ENCODE measurements at places on chromosomes 16 and 17.

DNA sequence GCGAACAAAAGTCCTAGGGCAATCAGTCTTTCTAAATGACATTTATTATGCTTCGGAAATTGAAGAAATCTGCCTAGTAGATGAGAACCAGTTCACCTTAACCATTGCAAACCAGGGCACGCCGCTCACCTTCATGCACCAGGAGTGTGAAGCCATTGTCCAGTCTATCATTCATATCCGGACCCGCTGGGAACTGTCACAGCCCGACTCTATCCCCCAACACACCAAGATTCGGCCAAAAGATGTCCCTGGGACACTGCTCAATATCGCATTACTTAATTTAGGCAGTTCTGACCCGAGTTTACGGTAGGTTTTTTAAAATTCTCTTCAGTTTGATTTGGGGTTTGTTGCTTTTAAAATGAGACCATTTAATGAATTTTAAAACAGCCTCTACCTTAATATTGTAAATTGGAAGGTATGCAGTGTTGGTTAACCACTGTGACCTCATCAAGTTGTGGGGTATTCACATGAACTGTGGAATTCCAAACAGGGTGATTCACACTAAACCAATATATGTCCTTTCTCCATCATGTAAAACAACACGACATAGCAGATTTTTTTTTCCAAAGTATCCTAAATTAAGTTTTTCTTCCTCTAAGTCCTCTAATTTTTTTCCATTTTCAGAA, 6.2 kb upstream of the EVI2A start:
- DNase-seq, result no peak

GRCh38 chr17:1067282-1067956, 70.5 kb downstream of the TIMM22 start:
- DNase-seq, result no peak

GRCh38 chr17:35003778-35004177, 23.5 kb downstream of the LIG3 start:
- DNase-seq, result no peak

GRCh38 chr17:80930335-80931279, 61.0 kb upstream of the CHMP6 start:
- no peak for DNase-seq

DNA sequence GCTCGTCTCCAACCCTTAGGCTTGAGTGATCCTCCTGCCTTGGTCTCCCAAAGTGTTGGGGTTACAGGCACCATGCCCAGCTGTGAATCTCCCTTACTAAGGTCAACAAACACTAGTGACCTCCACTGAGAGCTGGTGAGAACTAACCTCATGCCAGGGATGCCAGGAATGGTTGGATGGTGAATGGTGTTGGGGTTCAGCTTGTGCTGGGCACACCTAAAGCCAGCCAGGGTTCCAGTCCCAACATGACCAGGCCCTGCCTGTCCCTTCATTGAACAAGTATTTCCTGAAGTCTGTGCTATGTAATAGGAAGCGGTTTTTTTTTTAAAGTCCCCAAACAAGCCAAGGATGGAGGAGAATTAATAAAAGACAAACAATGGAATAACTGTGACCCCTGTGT, 56.0 kb upstream of the TOB1 start:
- no peak for DNase-seq

GRCh38 chr16:19175492-19176262, 7.6 kb downstream of the SYT17 start:
- no peak for DNase-seq

DNA sequence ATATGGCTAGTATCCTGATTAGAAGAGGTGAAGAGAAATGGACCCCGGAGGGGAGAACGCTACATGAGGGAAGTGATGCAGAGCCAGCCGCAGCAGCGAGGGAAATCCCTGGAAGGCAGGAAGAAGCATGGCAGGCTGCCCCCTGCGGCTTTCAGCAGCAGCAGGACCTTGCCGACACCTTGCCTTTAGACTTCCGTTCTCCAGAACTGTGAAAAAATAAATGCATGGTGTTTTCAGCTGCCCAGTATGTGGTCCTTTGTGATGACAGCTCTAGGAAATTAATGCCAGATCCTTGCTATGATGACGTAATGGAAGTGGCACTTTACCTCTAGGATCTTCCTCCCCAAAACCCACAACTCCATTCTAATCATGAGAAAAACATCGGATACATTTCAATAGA, 9.7 kb upstream of the ZFP1 start:
- DNase-seq, result no peak

- peak; percentile 36 for DNase-seq
Measured at GRCh38 chr17:9356488-9356911, 219.1 kb downstream of the STX8 start.

GRCh38 chr16:73890186-73891128, 406.2 kb upstream of the PSMD7 start:
- no peak for DNase-seq

GRCh38 chr17:82242977-82243647, 14.3 kb downstream of the SLC16A3 start:
- peak; percentile 59 for DNase-seq

GRCh38 chr17:63525190-63525946, 2.2 kb downstream of the KCNH6 start:
- no peak for DNase-seq

- DNase-seq, result no peak
Measured at GRCh38 chr17:39742856-39743436, 5.2 kb downstream of the GRB7 start.

- no peak for DNase-seq
Measured at GRCh38 chr17:43360376-43360738, 38.4 kb upstream of the ARL4D start.

DNA sequence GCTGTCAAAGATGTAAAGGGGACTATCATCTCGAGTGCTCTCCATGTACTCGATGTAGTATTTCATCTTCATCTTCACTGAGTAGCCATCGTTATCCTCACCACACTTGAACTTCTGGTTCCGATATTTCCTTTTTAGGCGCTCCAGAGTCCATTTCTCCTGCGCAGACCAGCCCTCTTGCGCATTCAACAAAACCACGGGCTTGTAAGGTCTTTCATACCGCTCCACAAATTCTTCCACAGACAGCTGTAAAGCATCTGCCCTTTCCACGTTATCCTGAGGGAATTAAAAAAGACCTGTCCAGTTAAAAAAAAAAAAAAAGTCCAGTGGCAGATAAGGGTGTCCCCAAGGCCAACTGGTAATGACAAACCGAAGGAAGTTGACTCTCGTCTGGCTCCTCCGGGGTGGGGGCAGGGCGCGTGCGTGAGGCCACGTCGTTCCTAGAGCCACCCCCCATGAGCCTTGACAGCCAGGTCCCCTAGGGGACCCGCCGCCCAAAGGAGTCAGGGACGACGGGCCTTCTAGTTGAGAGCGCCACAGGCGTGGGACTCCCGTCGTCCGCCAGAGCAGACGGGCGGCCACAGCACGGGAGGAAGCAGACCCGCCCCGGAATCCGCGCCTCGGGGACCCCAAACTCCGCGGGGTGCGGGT, 701 bp downstream of the JMJD6 start:
- no peak for DNase-seq

GRCh38 chr17:7437950-7438614, 1.2 kb upstream of the FGF11 start:
- DNase-seq, result no peak

- no peak for DNase-seq
Measured at GRCh38 chr17:45307290-45308015, 9.4 kb downstream of the MAP3K14 start.

DNA sequence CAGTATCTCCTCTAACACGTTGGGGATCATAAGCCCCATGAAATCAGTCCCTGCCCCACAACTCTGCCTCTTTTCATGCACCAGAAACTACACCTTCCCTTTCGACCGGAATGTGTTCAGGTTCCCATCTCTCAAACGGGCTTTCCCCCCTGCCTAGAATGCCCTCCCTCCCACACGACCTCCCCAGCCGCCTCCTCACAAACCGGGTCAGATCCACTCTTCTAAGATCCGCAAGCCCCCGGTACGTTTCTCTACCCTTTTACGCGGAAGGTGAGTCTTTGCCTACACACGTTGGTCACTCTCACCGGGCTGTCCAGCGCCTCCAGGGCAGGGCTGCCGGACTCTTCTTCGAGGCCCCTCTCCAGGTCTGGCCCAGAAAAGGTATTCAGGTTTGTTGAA, 708 bp downstream of the DHX33 start:
- DNase-seq, result no peak

- no peak for DNase-seq
Measured at GRCh38 chr16:81997738-81998137, 13.5 kb downstream of the SDR42E1 start.

DNA sequence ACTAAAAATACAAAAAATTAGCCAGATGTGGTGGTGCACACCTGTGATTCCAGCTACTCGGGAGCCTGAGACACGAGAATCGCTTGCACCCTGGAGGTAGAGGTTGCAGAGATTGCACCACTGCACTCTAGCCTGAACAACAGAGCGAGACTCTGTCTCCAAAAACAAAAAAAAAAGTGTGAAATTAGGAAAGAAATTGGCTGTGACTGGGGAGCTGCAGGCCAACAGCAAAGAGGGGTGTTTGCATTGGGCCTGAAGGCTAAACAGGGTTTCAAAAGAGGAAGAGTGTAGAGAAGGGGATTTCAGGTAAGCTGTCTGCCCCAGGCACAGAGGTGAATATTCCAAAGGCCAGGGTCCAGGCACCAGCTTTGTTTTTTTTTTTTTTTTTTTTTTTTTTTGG, 9.4 kb downstream of the BMERB1 start:
- DNase-seq, result no peak

- no peak for DNase-seq
Measured at GRCh38 chr16:939311-939710, 31.5 kb downstream of the LMF1 start.

- no peak for DNase-seq
Measured at GRCh38 chr16:85612191-85612800, 826 bp upstream of the GSE1 start.

GRCh38 chr17:36918211-36918691, 19.0 kb upstream of the LHX1 start:
- DNase-seq, result no peak

DNA sequence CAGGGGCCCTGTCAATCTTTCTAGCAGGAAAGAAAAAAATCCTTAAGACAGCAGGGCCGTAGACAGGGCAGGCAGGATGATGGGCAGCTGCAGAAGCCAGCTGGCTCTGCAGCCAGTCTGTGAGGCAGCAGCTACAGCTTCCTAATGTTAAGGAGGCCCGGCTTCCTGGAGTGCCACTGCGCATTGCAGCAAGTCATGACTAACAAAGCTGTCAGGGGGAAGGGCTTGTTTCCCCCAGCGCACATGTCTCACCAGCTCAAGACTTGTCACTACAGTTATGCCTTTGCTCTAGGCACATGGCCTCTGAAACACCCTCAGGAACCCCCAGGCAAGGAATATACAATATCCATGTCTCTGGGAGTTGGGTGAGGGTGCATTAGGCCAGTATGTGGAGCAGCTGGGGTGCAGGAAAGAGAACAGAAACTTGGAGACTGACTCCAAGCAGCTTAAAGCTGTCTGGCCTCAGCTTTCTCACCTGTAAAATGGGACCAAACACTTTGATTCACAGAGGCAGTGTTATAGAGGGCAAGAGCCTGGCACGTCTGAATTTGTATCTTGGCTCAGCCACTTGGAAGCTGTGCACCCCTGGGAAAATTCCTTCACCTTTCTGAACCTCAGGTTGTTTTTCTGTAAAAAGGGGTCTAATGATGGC, 220.0 kb downstream of the HAPSTR1 start:
- DNase-seq, result peak; percentile 39

DNA sequence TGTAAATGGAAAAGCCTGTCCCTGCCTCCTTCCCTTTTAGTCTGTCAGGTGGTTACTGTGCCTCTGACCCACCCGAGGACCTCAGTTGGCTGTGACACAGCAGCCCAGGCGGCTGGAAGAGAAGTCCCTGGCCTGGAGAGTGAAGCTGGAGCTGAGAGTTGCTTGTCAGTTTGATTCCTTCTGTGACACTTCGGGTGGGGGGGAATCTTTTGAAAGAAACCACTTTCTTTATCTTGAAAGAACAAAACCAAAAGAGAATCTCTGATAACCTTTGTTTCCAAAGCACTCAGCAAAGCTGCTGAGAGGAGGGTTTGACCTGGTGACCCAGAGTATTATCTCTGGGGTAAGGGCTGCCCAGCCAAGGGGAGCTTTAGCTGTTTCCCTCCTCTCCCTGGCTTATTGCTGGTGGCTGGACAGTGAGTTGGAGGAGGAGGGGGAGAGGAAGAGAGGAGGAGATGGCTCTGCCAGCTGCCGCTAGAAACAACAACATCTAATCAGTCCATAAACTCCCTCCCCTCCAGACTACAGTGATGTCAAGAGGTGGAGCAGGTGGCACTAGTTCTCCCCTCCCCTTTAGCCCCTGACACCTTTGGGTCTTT, 34.0 kb downstream of the YPEL2 start:
- peak; percentile 81 for DNase-seq

DNA sequence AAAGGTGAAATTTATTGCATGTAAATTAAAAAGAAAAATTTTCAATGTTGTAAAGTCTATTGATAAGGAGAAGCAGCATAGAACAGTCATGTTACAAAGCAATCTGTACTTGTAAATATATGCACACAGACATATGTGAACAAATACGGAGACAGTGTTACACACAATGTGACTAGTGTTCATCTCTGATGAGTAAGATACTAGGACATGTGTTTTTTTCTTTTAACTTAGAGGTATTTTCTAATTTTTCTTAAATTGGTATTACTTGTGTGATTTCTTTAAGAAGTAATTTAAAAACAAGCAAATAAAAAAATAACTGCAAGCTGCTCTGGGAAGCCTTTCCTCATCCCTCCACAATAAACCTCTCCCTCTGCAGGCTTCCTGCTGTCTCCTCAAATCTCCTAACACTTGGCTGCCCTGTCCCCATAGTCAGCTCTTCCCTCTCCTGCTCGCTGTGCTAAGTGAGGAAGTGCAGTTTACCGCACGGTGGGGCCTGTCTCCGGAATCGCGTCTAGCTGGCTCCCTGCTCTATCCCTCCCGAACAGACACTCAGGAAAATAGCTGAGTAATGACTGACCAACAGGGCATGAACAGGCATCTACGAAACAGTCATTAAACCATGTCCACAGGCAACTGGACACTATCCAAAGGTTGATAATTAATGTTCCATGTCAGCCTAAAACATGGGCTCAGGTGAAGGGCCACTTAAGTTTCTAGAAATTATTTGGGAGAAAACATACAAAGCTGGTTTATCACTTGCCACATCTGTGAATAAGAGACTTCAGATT, 35.9 kb downstream of the CMTM4 start:
- peak; percentile 63 for DNase-seq

DNA sequence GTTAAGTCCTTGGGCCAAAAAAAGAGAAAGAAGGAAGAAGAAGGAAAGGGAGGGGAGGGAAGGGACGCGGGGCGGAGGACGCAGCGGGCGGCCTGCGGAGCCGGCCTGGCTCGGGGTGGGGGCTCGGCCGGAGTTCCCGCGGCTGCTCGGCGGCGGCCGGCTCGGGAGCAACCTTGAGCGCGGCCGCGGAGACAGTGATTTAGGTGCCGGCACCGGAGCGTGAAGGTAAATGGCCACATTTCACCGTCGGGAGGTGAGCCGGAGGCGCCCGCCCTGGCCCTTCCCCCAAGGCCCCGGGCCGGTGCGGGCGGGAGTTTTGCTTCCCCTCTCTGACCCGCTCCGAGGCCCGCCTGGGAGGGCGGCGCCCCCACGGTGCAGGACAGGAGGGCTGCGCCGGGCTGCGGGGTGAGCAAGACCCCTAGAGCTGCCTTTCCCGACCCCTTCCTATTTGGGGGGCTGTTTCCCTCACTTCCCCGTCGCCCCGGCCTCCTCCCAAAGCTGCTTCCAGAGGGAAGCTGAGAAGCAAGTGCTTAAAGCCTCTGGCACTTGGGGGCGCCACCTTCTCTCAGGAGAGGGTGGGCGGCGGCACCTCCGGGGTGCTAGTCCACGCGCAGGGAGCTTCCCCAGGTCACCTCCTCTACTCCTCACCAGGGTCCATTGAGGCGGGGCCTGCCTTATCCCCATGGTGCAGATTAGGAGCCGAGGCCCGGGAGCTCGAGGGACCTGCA, 56.5 kb downstream of the MRM1 start:
- DNase-seq, result no peak

GRCh38 chr17:27959382-27959709, 66.2 kb upstream of the LYRM9 start:
- no peak for DNase-seq

Data from putamen (tissue), 1 donor.